D721Med (cell line): ENCODE measurements at places on chromosomes 3 and 15.

DNA sequence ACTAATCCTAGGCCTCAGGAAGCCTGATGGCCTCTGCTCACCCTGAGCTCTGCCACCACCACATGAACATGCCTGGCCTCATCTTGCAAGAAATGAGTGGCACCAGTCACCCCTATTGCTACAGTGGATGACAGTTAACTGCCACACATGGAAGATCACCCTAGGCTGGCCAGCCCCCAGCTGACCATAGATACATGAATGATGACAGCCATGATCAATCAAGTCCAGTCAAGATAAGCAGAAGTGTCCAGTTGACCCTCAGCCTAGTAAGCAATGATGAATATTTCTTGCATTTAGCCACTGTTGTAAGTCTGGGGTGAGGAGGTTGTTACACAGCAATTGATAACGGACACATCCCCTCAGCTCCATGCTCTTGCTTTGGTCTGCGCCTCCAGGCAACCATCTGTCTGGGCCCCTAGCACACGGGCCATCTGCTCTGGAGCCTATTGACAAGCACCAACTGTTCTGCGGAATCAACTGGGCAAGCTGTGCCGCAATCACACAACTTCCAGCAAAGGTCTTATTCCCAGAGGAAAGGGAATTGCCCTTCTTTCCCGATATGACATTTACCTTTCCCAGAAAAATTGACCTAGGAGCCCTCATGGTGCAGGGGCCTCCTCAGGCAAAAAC is 2.2 kb upstream of the LYZL4 start:
- no peak for DNase-seq

GRCh38 chr15:71364117-71364584 is 248.9 kb downstream of the THSD4 start:
- DNase-seq = no peak

DNA sequence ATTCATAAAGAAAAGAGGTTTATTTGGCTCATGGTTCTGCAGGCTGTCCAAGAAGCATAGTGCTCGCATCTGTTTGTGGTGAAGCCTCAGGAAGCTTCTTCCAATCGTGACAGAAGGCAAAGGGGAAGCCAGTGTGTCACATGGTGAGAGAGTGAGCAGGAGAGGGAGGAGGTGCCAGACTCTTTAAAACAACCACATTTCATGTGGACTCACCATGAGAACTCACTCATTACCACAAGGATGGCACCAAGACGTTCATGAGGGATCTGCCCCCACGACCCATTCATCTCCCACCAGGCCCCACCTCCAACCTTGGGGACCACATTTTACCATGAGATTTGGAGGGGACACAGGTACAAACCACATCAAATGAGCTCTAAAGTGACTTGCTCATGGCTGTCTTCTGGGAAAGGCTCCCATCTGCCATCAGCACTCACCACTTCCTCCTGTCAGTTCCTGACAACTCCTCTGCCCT is 327.3 kb upstream of the TLE3 start:
- DNase-seq = no peak

GRCh38 chr15:88022716-88023115 is 233.8 kb downstream of the NTRK3 start:
- no peak for DNase-seq

GRCh38 chr3:105656651-105657504 is 211.9 kb downstream of the CBLB start:
- DNase-seq = no peak
